ENCODE measurements at places on chromosomes 2 and 18. TPM values are rescaled to one million over a fixed set of nuclear protein-coding genes. Genes with fewer than 3 reads are reported as not detected.
A peak's percentile ranks its signal among the peaks of the same experiment; 100 is the strongest.

LYG1 gene
- 0.31 TPM for total RNA-seq

DNA sequence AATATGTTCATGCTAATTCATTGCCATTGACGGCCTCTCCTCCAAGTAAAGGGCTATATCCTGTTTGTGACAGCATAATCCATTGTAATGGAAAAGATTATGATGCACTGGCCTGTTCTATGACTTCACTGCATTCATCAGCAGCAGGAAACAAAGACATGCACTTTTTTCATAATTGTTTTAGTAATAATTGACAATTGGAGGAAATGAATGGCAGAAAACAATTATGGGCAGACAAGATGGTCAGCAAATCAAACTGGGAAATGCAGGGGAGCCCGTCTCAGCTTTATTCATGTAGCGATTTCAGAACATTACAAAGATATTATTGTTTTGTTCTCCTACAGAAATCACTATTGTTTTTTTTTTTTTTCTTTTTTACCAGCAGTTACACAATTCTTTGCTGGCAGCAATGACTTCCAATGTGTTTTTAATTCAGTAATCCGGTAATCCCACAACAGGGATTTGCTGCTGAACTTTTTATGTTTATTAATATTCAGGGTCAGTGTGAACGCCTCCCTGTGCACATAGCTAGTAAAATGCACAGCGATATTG lies 33.8 kb upstream of the RASGRP3 start:
- H3K27me3 ChIP-seq: no peaks in the 10 kb centered on the region
- H3K4me1 ChIP-seq: no peaks in the 10 kb centered on the region
- no peak overlapping the region for H3K4me3 ChIP-seq
- no peak overlapping the region for H3K27ac ChIP-seq

RSAD2 gene
- total RNA-seq: not detected

- H3K27ac ChIP-seq: no peak overlapping the region
- DNase-seq: no peak
- no peaks in the 10 kb centered on the region for H3K4me1 ChIP-seq
- no peaks in the 10 kb centered on the region for H3K36me3 ChIP-seq
- H3K27me3 ChIP-seq: no peaks in the 10 kb centered on the region
Observed at GRCh38 chr2:166516712-166517303, 22.8 kb upstream of the SCN7A start.

GRCh38 chr18:42328931-42329330 lies 373.9 kb downstream of the PIK3C3 start:
- no peak overlapping the region for H3K4me3 ChIP-seq
- DNase-seq: no peak
- H3K27me3 ChIP-seq: no peaks in the 10 kb centered on the region

DNA sequence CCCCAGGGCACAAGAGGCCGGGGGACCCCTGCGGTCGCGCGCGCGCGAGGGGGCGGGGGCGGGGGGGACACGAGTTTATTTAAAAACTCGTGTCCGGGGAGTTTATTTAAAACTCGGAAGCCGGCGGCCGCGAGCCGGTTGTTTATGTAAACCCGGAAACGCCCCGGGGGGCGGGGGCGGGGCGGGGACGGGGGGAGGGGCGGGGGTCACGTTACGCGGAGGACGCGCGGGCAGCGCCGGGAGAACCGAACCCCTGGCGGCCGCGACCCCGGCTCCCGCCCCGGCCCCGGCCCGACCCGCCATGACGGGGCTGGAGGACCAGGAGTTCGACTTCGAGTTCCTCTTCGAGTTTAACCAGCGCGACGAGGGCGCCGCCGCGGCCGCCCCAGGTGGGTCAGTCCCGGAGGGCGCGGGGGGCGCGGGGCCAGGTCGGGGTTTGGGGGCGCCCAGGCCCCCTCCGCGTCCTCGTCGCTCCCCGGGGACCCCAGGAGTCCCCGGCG lies 4.4 kb downstream of the NFATC1 start:
- no peak overlapping the region for H3K27ac ChIP-seq
- H3K27me3 ChIP-seq: peaks cover 33% of the 10 kb centered on the region
- H3K4me3 ChIP-seq: no peak overlapping the region
- no peak for DNase-seq

GRCh38 chr2:14616342-14616741 lies 16.2 kb upstream of the LRATD1 start:
- H3K4me1 ChIP-seq: no peaks in the 10 kb centered on the region
- H3K27ac ChIP-seq: no peak overlapping the region
- H3K36me3 ChIP-seq: no peaks in the 10 kb centered on the region
- no peak overlapping the region for H3K4me3 ChIP-seq

- H3K36me3 ChIP-seq: no peaks in the 10 kb centered on the region
- H3K4me1 ChIP-seq: no peaks in the 10 kb centered on the region
- no peak overlapping the region for H3K4me3 ChIP-seq
- peak; percentile 55 for DNase-seq
- no peak overlapping the region for H3K27ac ChIP-seq
- no peaks in the 10 kb centered on the region for H3K27me3 ChIP-seq
Observed at GRCh38 chr2:100422320-100423055, 5.0 kb upstream of the CHST10 start.

GRCh38 chr2:133976659-133977058 lies 277.2 kb upstream of the MGAT5 start:
- no peaks in the 10 kb centered on the region for H3K4me1 ChIP-seq
- no peak for DNase-seq
- no peaks in the 10 kb centered on the region for H3K27me3 ChIP-seq
- H3K27ac ChIP-seq: no peak overlapping the region
- no peaks in the 10 kb centered on the region for H3K36me3 ChIP-seq
- no peak overlapping the region for H3K4me3 ChIP-seq

DNA sequence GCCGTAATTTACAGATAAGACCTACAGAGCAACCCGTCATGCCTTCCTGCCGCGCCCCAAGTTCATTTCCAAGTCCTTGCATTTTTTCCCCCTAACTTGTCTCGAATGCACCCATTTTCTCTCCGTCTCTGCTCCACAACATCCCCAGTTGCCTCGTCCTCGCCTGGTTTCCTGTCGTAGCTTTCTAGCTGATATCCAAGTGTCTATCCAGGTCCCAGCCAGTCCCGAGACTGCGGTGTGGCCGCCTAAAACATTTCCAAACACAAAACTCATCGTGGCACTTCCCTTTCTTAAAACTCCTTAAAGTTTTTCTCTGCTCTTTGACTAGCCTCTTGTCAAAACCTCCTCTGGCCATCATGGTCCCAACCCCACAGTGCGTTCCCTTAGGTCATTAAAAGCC lies 1.2 kb upstream of the BARD1 start:
- H3K4me1 ChIP-seq: peaks cover 12% of the 10 kb centered on the region
- no peak overlapping the region for H3K27ac ChIP-seq
- H3K4me3 ChIP-seq: peak overlapping the region; percentile 97
- H3K27me3 ChIP-seq: no peaks in the 10 kb centered on the region

DNA sequence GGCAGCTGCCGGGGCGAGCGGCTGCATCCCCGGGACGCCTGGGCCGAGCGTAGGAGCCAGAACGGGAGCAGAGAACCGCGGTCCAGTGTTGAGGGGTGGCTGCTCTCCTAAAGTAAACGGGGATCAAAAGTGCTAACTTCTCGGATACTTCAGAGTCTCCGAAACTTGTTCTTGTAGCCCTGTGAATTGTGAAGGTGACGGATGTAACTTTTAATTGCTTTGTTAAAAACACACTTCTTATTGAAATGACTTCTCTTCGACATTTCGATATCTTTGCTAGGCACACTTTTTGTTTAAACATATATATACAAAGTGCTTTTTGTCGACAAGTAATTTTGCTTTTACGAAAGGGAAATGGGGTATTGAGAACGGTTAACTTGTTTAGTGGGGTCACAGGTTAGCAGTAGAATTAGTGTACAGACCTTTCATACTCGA lies 540 bp downstream of the ATP9B start:
- peaks cover 7% of the 10 kb centered on the region for H3K27me3 ChIP-seq
- H3K36me3 ChIP-seq: peaks cover 38% of the 10 kb centered on the region
- H3K4me1 ChIP-seq: no peaks in the 10 kb centered on the region
- H3K4me3 ChIP-seq: peak overlapping the region; percentile 89
- no peak overlapping the region for H3K27ac ChIP-seq
- no peak for DNase-seq

MAP3K19 gene
- total RNA-seq: not detected
